ENCODE measurements at places on chromosomes 6 and 20.

DNA sequence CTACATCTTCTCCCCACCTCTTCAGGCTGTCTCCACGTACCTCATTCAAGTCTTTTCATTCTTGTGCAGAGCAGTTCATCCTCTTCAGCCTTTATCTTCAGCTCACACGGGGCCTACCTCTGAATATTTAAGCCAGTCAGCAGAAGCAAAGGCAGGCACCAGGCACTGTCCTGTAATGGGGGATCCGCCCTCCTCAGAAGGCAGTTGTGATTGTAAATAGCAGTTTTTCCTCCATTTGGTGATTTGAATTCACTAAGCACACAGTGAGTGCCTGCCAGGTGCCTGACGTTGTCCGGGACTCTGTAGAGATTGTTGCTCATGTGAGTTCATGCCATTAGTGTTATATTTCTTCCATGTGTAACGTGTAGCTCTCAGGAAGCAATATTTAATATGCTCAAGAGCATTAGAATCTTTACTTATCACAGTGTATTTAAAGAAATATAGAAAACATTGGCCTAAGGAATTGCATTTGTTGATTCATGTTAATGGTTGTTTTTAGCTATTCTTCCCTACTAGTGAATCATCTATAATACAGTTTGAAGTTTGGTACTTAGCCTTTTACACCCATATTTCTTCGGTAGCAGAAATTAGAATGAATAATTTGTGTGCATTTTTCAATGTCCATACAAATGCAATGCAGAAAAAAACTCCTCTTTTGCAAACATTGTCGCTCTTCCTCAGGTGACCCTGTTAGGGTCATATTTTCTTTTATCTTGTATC is 17.9 kb downstream of the BPHL start:
- no peak for DNase-seq

GRCh38 chr6:163529605-163530004 is 115.1 kb downstream of the QKI start:
- no peak for DNase-seq

- no peak for DNase-seq
Observed at GRCh38 chr6:159594750-159595117, 98.3 kb downstream of the SOD2 start.

- DNase-seq = no peak
Observed at GRCh38 chr20:6081236-6081635, 27.4 kb upstream of the LRRN4 start.

DNA sequence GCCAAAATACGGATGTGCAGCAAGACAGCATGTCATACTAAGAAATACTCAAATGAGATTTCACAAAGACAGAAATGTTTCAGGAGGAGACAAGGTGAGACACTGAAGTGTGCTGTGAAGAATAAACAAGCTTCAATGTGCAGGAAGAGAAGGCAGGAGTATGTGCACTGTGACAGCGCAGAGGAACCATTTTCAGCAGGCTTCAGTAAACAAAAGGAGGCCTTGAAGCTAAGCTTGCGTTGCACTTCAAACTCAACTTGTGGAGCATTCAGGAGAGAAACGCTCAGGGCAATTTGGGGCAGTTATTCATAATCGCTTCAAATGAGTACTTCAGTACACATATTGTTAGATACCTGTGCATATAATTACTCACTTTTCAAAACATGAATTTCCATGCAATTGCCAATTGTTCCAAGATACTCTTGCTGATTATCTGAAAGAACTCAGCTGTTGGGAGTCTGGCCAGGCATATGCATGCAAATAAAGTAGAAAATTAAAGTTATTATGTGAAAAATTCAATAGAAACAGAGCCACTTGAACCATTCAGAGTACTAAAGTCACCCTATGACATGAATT is 234.2 kb upstream of the OPRM1 start:
- no peak for DNase-seq

DNA sequence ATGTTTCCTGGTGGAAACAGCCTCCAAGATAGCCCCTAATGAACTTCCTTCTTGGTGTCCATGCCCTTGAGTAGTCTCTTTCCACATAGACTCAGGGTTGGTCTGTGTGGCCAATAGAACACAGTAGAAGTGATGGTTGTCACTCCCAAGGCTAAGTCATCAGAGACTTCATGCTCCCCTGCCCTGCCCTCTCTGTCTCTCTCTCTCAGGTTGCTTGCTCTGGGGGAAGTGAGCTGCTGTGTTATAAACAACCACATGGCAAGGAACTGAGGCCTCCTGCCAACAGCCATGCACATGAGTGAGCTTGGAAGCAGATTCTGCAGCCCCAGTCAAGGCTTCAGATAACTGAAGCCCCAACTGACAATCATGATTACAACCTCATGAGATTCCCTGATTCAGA is 85.3 kb upstream of the SLC22A16 start:
- no peak for DNase-seq

DNA sequence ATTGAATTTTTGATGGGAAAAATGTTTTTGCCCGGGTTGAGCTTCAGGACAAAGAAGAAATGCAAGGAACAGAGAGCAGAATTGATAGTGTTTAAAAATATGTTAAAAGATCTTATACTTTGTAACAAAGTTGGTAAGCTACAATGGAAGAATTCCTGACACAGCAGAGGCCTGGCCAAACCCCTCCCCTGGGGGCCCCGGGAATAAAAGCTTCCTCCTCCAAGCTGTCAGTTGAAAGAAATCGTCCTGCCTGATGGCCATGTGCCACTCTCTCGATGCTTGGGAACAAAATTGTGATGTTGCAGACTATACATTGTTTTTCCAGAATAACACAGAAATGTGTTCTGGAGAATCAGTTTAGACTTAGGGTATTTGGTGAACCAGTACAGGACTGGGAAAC is 14.2 kb upstream of the TOX2 start:
- DNase-seq = no peak

DNA sequence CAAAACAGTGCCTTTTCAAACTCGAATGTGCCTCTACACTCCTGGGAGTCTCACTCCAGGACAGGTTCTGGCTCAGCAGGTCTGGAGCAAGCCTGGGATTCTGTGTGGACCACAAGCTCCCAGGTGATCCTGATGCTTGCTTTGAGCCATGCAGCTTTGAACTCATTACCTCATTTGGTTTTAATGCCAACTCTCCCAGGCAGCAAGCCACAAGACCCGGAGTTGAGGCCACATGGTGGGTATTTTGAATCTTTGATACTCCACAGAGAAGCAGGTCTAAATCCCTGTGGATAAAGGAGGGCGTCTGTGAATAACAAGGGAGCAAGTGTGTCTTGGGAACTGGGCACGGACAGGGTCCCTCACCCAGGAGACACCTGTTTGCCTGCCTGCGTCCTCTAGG is 205.4 kb upstream of the CST7 start:
- no peak for DNase-seq

DNA sequence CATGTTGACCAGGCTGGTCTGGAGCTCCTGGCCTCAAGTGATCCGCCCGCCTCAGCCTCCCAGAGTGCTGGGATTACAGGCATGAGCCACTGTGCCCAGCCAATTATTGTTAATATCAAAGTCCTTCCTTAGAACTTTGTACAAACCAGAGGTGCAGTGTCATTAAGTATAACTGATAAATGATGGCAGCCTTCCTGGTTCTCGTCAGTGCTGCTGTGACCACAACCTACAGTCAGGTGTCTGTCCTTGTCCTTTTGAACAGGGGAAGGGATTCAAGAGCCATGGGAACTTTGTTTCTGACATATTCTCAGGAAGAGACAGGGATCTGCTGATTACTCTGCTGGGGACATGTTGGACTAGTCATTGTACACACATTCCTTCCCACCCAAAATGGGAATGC is 103.2 kb upstream of the TIAM2 start:
- no peak for DNase-seq

GRCh38 chr20:5511505-5511904 is 194.8 kb upstream of the PROKR2 start:
- DNase-seq = no peak

GRCh38 chr20:19929012-19929360 is 88.2 kb upstream of the NAA20 start:
- DNase-seq = no peak

DNA sequence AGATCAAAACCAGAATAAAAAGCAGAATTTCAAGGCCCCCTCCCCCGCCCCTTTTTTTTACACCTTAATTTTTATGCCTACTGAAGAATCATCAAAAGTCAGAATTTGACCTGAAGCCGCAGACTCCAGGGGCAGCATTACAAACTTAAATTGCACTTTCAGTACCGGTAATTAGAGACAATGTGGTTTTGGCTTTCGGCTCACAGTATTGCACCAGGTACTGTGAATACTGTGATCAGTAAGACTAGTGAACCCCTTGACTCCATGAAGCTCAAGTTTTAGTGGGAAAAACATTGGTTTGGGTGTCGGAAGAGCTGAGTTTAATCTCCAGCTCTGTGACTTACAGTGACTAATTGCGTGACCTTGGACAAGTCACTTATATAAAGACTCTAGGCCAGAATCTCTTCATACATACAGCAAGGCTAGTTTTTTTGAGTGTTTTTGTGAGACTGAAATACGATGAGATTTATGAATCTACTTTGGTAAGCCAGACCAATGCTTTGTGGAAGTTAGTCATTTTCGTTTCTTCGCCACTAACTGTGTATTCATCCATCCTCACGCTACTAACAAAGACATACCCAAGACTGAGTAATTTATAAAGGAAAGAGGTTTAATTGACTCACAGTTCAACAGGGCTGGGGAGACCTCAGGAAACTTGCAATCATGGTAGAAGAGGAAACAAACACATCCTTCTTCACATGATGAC is 114.7 kb downstream of the SASH1 start:
- DNase-seq = no peak

GRCh38 chr20:10060226-10060625 is 25.4 kb downstream of the ANKEF1 start:
- DNase-seq = no peak

GRCh38 chr20:2335096-2335870 is 39.5 kb downstream of the TGM3 start:
- DNase-seq = no peak

GRCh38 chr20:44423480-44423879 is 52.2 kb upstream of the TTPAL start:
- no peak for DNase-seq

DNA sequence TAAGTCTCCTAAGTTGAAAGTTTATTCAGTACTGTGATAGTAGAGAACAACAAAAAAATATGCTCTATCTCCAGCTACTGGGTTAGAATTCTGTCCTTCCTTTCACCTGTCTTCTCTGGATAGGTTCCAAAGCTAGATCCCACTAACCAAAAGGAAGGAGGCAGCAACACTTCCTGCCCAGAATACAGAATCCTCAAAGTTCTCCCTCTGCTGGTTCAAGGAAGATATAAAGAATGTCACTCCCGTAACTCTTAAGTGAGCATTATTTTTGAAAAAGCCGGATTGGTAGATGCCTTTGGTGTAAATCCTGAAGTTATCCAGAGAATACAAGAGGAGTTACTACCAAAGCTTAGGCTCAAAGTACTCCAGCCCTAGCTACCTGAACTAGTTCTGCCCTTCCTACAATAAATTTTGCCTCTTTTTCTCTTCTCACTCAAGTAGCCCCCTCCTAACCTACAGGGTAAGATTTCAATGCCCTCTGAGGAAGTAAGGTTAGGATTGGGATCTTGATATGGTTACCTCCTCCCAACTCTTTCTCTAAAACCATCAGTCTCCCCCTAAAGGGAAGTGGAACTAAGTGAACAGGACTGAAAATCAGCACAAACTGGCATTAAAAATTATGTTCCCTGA is 26.0 kb upstream of the CRIP3 start:
- no peak for DNase-seq

GRCh38 chr6:139730340-139730974 is 356.0 kb upstream of the CITED2 start:
- DNase-seq = no peak

DNA sequence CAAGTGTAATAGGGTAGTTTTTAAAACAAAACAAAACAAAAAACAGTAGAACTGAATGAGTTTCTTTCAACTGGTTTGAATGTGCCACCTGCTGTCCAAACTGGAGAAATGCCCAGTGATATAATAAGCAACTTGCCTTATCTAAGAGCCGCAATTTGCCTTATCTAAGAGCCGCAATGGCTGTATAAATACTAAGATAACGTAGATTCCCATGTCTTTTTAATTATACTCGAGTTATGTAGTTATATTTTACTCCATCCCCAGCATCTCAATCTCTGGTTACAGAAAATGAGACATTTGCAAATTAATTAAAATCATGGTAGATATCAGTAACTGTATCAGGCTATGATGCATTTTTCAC is 67.2 kb downstream of the RPP40 start:
- DNase-seq = no peak

GRCh38 chr20:49993301-49993751 is 10.5 kb downstream of the SNAI1 start:
- no peak for DNase-seq

DNA sequence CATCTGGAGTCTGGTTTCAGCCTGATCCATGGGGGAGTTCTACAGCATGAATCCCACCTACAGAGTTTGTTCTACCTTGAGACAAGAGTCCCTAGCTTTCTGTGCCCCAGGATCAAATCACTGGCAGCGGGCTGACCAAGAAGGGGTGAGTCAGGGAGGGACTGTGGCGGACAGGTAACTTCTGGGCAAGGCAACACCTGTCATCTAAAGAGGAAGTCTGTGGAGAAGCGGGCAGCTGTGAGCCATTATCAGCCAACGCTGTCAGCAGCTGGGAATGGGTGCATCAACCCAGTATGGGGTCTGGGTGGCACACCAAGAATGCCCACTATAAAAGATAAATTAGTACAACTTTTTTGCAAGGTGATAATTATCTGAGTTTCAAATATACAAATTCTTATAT is 45.9 kb downstream of the UBE3D start:
- DNase-seq = no peak

DNA sequence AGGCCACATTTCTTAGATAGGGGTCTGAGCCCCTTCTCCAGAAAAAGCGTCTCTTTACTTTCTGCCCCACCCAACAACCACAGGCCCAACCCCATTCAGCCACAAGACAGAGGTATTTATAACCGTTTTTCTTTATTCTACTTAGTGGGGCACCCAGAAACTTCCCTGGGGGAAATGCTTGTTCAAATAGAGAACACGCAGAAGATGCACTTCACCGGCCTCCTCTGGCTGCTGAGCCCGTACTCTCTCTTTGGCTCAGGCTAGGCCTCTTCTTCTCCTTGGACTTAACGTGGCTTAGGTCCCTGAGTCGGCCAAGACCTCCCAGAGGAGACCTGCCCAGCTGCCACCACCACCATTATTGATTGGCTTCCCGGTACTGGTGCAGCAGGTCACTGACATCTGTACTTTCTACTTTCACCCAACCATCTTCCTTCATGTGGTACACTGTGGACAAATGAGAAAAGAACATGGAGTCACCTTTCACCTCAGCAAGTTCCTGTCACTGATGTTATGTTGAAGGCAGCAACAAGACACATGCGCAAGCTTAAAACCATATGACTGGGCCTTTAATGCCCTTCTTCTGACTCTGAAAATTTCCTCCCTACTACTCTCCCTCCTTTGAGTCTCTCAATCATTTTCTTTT is 2.2 kb upstream of the TAP2 start:
- no peak for DNase-seq

Data from activated naive CD4-positive, alpha-beta T cell (primary cell).